ENCODE measurements at places on chromosomes 7 and 10.
A peak's percentile ranks its signal among the peaks of the same experiment; 100 is the strongest.

- peak; percentile 84 for DNase-seq
These were observed 46.6 kb upstream of the COL1A2 start for GRCh38 chr7:94348142-94348541.

GRCh38 chr10:99450156-99450555 lies 19.7 kb upstream of the GOT1 start:
- no peak for DNase-seq

- DNase-seq, result no peak
These were observed 26.5 kb upstream of the PPP1R3A start for GRCh38 chr7:113945018-113945938.

DNA sequence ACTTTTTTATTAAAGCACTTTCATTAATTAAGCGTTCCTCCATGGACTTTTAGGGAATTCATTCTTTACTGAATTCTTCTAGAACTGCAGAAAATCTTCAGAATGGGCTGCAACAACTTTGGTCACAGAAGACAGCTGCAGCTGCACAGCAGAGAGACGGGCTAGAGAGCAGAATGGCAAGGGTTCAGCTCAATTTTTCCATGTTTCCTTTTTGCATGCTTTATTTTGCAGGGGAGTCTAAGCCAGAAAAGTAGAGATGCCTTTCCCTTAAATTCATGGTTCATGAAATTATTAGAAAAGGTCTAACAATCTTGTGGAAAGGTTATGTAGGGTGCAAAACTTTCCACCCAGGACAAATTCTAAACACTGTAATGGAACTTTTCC lies 15.4 kb upstream of the ANKRD1 start:
- DNase-seq, result no peak

GRCh38 chr7:67843001-67843565 lies 846.5 kb downstream of the TYW1 start:
- no peak for DNase-seq
